ENCODE measurements at places on chromosomes 11 and 22. TPM values are rescaled to one million over a fixed set of nuclear protein-coding genes. Genes with fewer than 3 reads are reported as not detected.

The CDC42EP2 gene
- polyA plus RNA-seq: 10.1 TPM

DNA sequence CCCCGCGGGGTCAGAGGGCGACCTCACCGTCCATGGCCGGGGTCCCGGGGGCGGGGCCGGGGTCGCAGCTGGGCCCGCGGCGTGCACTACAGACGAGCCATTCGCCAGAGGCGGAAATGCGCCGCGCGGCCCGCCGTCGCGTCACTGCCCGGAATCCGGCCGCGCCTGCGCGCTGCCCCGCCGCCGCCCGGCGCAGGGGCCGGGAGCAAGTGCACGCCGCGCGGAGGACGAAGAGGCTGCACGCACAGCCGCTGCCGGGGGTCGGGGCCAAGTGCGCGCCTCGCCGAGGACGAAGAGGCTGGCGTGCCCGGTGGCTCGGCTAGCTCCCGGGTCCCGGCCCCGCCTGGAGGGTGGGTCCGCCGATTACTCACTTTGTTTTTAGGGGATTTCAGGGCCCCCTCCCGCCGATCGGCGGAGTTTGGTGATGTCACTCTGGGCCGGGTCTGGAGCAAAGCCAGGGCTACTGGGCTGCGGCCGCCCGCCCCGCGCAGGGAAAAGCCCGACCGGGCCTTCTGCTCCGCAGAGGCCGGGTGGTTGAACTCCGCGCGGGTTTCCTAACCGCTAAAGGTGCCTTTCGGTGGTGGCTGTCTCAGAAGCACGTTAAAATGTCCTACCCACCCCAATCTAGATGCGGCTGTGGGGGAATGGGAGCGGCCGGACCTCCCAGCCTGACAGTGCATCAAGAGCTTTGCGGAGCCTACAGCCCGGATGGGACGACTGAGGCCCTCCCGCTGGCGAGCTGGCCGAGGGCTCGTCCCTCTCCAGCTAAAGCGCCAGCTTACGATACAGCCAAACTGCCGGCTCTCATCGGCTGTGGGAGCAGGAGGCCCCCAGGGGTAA is at the start of gene RELA:
Gene RELA, minus strand, starts transcription at position 118 of the 840 bp plus-strand sequence. Its CDS starts 84 bp downstream, at position 34.
- peak; percentile 96 for DNase-seq

The HBB gene
- 2.6 TPM for polyA plus RNA-seq

The PLAAT4 gene
- polyA plus RNA-seq: 119 TPM

- DNase-seq: no peak
Observed at GRCh38 chr22:47591709-47592108, 829.3 kb downstream of the TBC1D22A start.
